Stomach (tissue), 19 donors: ENCODE measurements at places on chromosomes 2 and 18. TPM values are rescaled to one million over a fixed set of nuclear protein-coding genes. Genes with fewer than 3 reads are reported as not detected.

Gene TLX2
- total RNA-seq: not detected

Gene AMER3
- 0.45 TPM for total RNA-seq

Gene CRYBA2
- not detected for total RNA-seq

Gene CRACDL
- total RNA-seq: 24.3 TPM

Gene ADD2
- total RNA-seq: 0.87 TPM

Gene ROCK2
- 31.6 TPM for total RNA-seq

Gene CCDC121
- 0.87 TPM for total RNA-seq

Gene IL36RN
- not detected for total RNA-seq

Gene EGR4
- not detected for total RNA-seq

Gene APCDD1
- total RNA-seq: 47.8 TPM

Gene BMPR2
- 22.8 TPM for total RNA-seq

GRCh38 chr2:105919191-105919811 lies 174.6 kb downstream of the NCK2 start:
- H3K4me1 ChIP-seq: no peaks in the 10 kb centered on the region
- no peaks in the 10 kb centered on the region for H3K27me3 ChIP-seq
- DNase-seq: peak; percentile 34

DNA sequence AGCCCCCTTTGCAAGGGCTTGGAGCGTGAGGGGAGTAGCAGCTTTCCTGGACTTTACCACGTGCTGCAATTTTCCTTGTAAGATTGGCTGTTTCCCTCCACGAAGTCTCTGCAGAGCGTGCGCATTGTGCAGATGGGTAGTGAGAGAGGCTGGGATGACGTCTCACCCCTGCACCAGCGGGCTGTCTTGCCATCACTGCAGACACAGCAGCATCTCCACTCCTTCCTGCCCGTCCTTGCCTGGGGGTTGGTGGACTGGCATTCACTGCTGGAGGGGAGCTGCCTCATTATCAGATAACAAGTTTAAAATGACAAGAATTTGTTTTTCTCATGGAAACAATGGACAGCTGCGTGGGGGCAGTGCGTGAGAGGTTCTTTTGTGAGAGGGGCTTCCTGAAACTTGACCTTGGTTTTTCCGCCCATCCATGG lies 45.3 kb upstream of the HS6ST1 start:
- no peak overlapping the region for H3K27ac ChIP-seq
- no peak overlapping the region for H3K4me3 ChIP-seq
- H3K4me1 ChIP-seq: peaks cover 10% of the 10 kb centered on the region
- DNase-seq: no peak
- H3K36me3 ChIP-seq: no peaks in the 10 kb centered on the region

- peaks cover 55% of the 10 kb centered on the region for H3K36me3 ChIP-seq
- H3K27me3 ChIP-seq: no peaks in the 10 kb centered on the region
- peaks cover 43% of the 10 kb centered on the region for H3K4me1 ChIP-seq
- no peak for DNase-seq
- no peak overlapping the region for H3K4me3 ChIP-seq
Measured at GRCh38 chr2:27378096-27378808, 2.3 kb downstream of the ZNF513 start.

GRCh38 chr2:119264781-119265692 lies 41.4 kb downstream of the STEAP3 start:
- no peak overlapping the region for H3K4me3 ChIP-seq
- no peaks in the 10 kb centered on the region for H3K27me3 ChIP-seq
- no peaks in the 10 kb centered on the region for H3K36me3 ChIP-seq

DNA sequence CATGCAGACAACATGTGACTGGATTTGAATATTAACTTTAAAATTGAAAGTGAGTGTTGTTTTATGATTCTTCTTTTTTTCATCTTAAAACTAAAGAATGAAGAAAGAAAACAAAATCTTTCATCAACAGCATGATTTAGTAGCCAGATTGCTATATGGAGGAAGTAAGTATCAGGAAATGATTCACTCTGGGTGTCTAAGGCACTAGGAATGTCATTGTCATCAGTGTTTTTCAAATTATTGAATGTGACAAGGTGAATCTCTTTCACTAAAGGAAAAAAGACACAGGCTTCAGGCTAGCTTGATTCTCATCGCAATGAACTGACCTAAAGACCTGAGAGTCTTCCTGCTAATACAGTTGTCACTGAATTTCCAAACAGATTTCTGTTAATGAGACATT lies 430.1 kb downstream of the FBXO15 start:
- no peak overlapping the region for H3K4me3 ChIP-seq
- no peaks in the 10 kb centered on the region for H3K4me1 ChIP-seq
- DNase-seq: no peak
- no peaks in the 10 kb centered on the region for H3K27me3 ChIP-seq

DNA sequence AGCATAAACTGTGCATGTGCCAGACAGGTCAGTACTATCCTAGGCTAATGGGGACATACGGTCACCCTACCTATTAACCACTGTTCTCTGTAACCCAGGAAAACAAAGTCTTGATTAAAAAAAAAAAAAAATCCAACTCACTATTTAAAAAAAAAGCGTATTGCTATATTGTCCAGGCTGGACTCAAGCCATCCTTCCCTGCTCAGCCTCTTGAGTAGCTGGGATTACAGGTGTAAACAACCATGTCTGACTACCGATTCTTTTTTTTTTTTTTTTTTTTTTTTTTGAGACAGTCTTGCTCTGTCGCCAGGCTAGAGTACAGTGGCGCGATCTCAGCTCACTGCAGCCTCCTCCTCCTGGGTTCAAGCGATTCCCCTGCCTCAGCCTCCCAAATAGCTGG lies 11.6 kb downstream of the ATAD2B start:
- no peaks in the 10 kb centered on the region for H3K4me1 ChIP-seq
- no peak for DNase-seq
- no peak overlapping the region for H3K4me3 ChIP-seq
- no peaks in the 10 kb centered on the region for H3K36me3 ChIP-seq
- H3K27me3 ChIP-seq: no peaks in the 10 kb centered on the region

DNA sequence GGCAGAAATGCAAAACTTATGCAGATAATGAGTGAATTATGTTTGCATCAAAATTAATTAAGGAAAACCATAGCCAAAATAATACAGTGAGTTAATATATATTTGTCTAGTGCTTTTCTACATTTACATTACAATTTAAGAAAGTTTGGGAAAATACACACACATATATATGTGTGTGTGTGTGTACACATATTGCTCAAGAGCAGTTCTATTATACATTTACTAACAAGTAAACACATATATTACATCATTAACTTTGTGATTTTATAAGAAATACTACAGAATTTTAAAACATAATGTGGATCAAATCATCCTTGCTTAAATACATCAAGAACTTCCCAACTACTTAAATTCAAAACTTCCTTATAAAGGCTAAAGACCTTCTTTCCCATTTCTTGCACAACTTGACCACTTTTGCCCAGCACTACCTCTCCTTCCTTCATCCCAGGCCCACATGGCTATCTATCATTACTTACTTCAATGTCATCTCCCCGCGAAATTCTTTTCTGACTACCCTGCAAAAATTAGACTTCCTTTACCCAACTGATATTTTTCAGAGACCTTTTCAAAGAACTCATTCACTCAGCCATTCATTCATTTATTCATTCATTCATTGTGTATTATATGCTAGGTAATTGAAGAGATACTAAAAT lies 68.4 kb downstream of the COL5A2 start:
- no peaks in the 10 kb centered on the region for H3K27me3 ChIP-seq
- no peak overlapping the region for H3K27ac ChIP-seq
- no peak for DNase-seq
- no peak overlapping the region for H3K4me3 ChIP-seq

- no peak overlapping the region for H3K27ac ChIP-seq
- H3K36me3 ChIP-seq: peaks cover 48% of the 10 kb centered on the region
- no peak overlapping the region for H3K4me3 ChIP-seq
- DNase-seq: no peak
Measured at GRCh38 chr2:161233858-161234431, 73.7 kb downstream of the TANK start.

DNA sequence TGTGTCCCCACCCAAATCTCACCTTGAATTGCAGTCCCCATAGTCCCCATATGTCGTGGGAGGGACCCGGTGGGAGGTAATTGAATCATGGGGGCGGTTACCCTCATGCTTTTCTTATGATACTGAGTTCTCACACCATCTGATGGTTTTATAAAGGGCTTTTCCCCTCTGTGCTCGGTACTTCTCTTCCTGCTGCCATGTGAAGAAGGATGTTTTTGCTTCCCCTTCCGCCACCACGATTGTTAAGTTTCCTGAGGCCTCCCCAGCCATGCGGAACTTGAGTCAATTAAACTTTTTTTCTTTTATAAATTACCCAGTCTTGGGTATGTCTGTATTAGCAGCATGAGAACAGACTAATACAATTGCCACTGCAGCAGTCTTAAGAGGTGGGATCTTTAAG lies 134.9 kb downstream of the LTBP1 start:
- no peak overlapping the region for H3K4me3 ChIP-seq
- DNase-seq: no peak
- H3K36me3 ChIP-seq: no peaks in the 10 kb centered on the region
- H3K27ac ChIP-seq: no peak overlapping the region

GRCh38 chr2:168794968-168795367 lies 7.5 kb upstream of the NOSTRIN start:
- no peaks in the 10 kb centered on the region for H3K27me3 ChIP-seq
- no peak for DNase-seq
- H3K36me3 ChIP-seq: no peaks in the 10 kb centered on the region
- no peak overlapping the region for H3K4me3 ChIP-seq
- no peaks in the 10 kb centered on the region for H3K4me1 ChIP-seq
- H3K27ac ChIP-seq: no peak overlapping the region

GRCh38 chr2:229282758-229283546 lies 11.9 kb upstream of the PID1 start:
- H3K36me3 ChIP-seq: no peaks in the 10 kb centered on the region
- peak; percentile 19 for DNase-seq
- H3K4me3 ChIP-seq: no peak overlapping the region

DNA sequence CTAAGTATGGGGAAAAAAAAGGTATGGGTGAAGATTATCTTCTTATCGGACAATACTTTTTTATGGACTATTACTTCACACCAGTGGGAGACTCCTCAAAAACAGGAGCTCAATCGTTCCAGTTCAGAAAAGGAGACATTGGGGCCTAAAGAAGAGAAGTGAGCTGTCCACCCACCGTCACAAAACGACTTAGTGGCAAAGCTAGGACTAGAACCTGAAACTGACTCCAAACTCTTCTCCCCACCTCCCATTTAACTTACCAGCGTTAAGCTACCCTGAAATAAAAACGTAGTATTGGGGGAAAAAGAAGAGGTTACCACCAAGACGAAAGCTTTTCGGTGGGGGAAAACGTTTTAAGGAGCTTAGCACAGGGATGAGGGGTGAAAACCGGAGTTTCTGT lies 503 bp downstream of the GTF3C3 start:
- H3K4me3 ChIP-seq: peak overlapping the region; percentile 79
- DNase-seq: no peak
- peaks cover 4% of the 10 kb centered on the region for H3K4me1 ChIP-seq
- peaks cover 38% of the 10 kb centered on the region for H3K36me3 ChIP-seq
- H3K27ac ChIP-seq: peak overlapping the region; percentile 73
- peaks cover 20% of the 10 kb centered on the region for H3K27me3 ChIP-seq

DNA sequence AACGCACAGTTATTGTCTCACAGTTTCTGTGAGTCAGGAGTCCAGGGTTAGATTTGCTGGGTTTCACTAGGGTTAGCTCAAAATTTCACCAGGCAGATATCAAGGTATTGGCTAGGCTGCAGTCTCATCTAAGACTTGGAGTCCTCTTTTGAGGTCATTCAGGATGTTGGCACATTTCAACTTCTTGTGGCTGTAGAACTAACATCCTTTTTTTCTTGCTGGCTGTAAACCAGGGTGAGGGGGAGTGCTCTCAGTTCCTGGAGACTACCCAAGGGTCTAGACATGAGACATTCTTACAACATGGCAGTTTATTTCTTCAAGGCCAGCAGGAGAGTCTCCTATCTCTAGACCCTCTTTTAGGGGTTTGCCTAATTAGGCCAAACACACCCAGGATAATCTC lies 12.8 kb upstream of the CAVIN2 start:
- H3K4me1 ChIP-seq: peaks cover 10% of the 10 kb centered on the region
- no peaks in the 10 kb centered on the region for H3K36me3 ChIP-seq
- no peak overlapping the region for H3K4me3 ChIP-seq
- DNase-seq: no peak

- peaks cover 98% of the 10 kb centered on the region for H3K36me3 ChIP-seq
- H3K4me1 ChIP-seq: peaks cover 20% of the 10 kb centered on the region
- DNase-seq: peak; percentile 50
- H3K4me3 ChIP-seq: no peak overlapping the region
- H3K27me3 ChIP-seq: no peaks in the 10 kb centered on the region
- H3K27ac ChIP-seq: peak overlapping the region; percentile 40
Measured at GRCh38 chr2:54629914-54630857, 93.3 kb upstream of the EML6 start.

DNA sequence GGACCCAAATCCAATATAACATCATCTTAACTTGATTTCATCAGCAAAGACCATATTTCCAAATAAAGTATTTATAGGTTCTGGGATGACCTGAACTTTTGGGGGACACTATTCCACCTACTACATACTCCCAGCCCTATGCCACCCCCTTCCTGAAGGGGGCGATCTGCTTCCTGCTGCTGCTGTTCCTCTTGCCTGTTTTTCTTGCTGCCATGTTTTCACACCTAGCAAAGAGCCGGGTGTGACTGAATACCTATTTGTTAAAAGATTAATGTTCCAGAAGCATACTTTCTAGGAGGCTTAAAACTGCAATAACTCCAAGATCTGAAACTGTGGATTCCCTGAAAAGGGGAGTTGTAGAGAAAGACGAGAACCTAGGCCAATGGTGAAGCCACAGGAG lies 89.7 kb downstream of the ICOS start:
- DNase-seq: no peak
- H3K4me1 ChIP-seq: peaks cover 28% of the 10 kb centered on the region
- no peak overlapping the region for H3K27ac ChIP-seq
- H3K27me3 ChIP-seq: no peaks in the 10 kb centered on the region
- no peaks in the 10 kb centered on the region for H3K36me3 ChIP-seq

- peak; percentile 10 for DNase-seq
- no peak overlapping the region for H3K27ac ChIP-seq
- H3K4me3 ChIP-seq: no peak overlapping the region
- no peaks in the 10 kb centered on the region for H3K27me3 ChIP-seq
- no peaks in the 10 kb centered on the region for H3K36me3 ChIP-seq
Measured at GRCh38 chr2:128414351-128414750, 95.7 kb upstream of the HS6ST1 start.

- H3K4me3 ChIP-seq: peak overlapping the region; percentile 31
- H3K27me3 ChIP-seq: no peaks in the 10 kb centered on the region
- peak overlapping the region; percentile 77 for H3K27ac ChIP-seq
- peaks cover 20% of the 10 kb centered on the region for H3K4me1 ChIP-seq
- DNase-seq: peak; percentile 88
Measured at GRCh38 chr2:127695491-127696472, 5.5 kb upstream of the SFT2D3 start.

- H3K4me3 ChIP-seq: no peak overlapping the region
- H3K27me3 ChIP-seq: no peaks in the 10 kb centered on the region
- no peaks in the 10 kb centered on the region for H3K36me3 ChIP-seq
- H3K27ac ChIP-seq: no peak overlapping the region
- DNase-seq: no peak
Measured at GRCh38 chr2:98114643-98115330, 27.8 kb downstream of the VWA3B start.
